ENCODE measurements at places on chromosomes 4 and X.
A peak's percentile ranks its signal among the peaks of the same experiment; 100 is the strongest.

GRCh38 chr4:3291969-3292570, 751 bp upstream of the RGS12 start:
- peak; percentile 48 for DNase-seq

DNA sequence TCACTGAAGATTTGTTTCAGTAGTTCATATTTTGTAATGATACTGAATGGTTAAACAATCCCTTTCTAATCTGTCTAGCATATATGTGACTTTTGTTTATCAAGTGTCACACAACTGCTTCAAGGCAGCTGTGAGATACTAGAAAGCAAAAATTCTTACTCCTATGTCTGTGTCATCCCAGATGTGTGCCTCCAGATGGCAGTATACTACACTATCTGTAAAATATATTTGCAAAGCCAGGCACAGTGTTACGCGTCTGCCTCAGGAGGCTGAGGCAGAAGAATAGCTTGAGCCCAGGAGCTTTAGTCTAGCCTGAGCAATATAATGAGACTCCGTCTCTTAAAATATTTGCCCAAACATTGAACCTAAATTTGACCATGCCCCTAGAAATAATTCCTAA, 4.0 kb downstream of the NUDT10 start:
- DNase-seq: no peak

- DNase-seq: no peak
Measured at GRCh38 chr4:176767183-176767582, 25.5 kb downstream of the VEGFC start.

GRCh38 chr4:23877758-23878229, 12.1 kb downstream of the PPARGC1A start:
- DNase-seq: no peak

DNA sequence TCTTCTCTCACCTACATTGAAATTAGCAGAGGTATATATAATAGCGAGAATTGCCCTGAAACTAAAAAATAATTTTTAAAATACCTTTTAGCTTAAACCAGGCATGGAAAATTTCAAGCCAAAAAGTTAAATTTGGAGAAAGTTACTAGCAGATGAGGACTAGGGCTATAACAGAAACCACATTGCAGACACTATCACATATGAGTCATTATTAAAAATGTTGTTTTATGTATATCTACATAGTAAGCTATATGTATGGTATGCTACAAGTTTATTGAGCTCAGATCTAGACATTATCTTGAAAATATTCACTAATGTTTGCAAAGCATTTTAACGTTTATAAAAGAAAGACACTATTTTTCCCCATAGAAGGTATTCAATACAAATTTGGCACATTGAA, 147.8 kb downstream of the PAPSS1 start:
- DNase-seq: no peak

- no peak for DNase-seq
Measured at GRCh38 chrX:19065535-19065934, 56.7 kb downstream of the ADGRG2 start.

GRCh38 chr4:150242820-150243458, 164.7 kb downstream of the DCLK2 start:
- DNase-seq: no peak

DNA sequence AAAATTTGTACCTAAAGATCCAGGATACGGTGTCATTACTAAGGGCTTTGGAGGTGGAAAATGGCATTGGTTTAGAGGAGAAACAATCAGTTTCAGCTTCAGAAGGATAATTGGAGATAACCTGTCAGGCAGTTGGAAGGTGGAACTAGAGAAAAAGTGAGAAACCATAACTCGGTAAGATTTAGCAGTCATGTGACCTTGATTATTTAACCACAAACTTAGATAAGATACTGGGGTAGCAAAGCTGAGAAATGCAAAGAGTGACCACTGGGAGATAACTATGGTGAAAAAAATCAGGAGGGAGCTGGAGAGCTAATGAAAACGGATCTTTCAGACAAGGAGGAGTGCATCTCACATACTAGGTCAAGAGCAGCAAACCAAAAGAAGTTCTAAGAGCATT, 58.3 kb upstream of the SMARCA5 start:
- no peak for DNase-seq

DNA sequence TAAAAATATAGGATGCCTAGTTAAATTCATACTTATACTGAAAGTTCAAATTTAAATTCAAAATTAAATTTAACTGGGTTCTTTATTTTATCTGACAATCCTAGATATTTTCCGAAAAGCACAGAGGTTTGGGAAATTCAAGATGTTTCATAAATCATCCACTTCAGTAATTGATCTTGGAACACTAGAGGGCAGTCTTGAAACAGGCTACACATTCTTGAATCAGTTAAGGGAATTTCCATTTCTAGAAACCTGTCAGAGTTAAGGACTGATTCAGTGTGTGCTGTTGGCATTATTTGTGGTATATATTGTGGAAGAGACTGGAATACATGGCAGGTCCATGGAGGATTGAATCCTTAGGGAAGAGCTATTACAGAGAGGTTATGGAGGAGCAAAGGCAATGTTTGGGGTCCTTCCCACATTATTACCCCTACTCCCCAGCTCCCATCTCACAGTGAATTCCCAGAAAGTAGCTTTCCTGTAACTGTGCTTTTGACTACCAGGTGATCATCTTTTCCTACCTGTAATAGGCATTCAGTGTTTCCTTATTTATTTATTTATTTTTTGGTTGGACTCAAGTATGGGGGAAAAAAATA, 92.9 kb downstream of the EGF start:
- peak; percentile 42 for DNase-seq

- no peak for DNase-seq
Measured at GRCh38 chrX:17792826-17793225, 55.5 kb downstream of the SCML1 start.

GRCh38 chr4:122584519-122584918, 36.3 kb downstream of the IL21 start:
- DNase-seq: peak; percentile 96

- DNase-seq: no peak
Measured at GRCh38 chr4:1756893-1757779, 35.8 kb downstream of the TACC3 start.

- DNase-seq: no peak
Measured at GRCh38 chrX:69107231-69107739, 58.0 kb downstream of the PJA1 start.

DNA sequence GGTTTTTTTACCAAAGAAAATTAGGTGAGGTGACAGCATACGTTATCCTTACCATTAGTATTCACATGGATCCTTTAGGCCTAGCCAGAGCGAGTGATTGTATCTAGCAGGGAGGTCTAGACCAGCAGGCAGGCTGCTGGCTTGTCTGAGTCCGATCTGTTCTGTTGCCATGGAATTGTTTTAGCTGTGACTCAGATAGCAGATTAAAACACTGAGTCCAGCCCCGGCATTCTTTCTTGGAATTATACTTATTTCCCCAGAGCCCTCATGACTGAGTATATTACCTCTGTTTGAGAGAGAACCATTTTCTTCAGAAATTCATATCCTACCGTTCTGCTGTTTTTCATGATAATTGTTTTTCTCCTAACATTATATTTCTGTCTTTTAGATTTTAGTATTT, 37.4 kb downstream of the OCRL start:
- DNase-seq: no peak

DNA sequence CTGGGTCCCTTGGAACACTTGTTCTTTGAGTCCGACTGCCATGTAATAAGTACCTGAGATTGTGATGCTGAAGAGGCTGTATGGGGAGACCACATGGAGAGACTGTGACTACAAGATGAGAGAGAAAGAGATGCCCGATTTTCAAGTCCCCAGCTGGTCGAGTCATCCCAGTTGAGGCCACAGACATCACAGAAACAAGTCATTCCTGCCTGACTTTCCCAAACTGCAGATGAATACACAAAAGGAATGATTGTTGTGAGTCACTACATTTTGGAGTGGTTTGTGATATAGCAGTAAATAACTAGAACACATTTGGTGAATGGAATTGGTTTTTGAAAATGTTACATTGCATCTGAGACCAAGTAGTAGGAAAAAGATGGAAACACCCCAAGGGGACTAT, 9.0 kb upstream of the YIPF7 start:
- DNase-seq: peak; percentile 64

- no peak for DNase-seq
Measured at GRCh38 chr4:7427361-7427760, 7.4 kb downstream of the PSAPL1 start.

DNA sequence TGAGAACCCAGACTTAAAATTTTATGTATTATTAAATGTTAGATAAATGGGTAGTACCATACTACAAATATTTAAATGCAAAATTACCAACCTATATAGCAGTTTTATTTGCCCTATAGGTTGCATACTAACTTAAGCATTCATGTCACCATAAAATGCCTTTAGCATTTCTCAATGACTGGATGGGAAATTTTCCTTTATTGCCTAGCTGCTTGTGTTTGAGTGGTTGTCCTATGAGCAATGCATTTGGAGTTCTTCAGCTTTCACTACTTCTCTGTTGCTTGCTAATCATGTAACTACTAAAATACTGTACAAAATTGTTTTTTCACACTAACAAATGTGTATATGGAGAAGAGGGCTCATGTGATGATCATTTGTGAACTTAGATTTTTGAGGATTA, 44.2 kb upstream of the CEP135 start:
- DNase-seq: no peak

DNA sequence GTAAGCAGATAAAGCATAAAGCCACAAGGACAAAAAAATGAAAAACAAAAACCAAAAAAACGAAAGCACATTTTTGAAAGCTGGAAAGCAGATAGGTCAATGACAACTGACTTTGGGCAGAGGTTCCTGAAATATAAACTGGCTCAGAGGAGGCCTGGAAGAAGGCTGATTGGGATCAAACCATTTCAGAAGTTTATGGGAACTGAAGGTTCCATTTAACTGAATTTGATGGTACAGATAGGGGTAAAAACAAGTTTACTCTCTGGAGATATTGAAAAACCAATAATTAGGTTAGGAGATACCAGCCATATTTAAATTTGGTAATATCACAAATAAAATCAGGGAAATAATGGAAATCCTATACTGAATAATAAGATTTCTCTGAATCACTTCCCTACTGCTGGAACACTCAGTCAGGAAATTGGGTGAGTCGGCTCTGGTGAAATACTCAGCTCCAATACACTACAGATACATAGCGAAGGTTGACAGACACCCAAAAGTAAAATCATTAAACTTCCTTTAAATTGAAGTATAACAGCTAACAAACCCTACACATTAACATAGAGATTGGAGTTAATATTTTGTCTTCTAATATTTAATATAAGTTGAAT, 1584.3 kb downstream of the STIM2 start:
- no peak for DNase-seq

DNA sequence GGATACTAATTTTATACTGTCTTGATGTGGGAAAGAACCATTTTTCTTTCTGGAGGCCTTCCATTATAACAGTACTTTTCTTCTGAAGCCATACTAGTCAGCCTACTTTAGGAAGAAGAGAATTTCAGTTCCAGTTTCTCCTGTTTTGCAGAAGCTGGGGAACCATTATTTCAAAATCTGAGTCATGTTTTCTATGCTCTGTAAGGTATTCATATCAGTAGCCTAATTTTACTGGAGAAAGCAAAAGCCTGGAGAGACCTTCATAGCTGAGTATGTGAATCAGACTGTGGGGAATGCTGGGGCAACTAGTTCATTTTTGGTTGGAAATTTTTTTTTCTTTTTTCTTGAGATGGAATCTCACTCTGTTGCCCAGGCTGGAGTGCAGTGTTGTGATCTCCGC, 22.4 kb downstream of the AFF1 start:
- no peak for DNase-seq

DNA sequence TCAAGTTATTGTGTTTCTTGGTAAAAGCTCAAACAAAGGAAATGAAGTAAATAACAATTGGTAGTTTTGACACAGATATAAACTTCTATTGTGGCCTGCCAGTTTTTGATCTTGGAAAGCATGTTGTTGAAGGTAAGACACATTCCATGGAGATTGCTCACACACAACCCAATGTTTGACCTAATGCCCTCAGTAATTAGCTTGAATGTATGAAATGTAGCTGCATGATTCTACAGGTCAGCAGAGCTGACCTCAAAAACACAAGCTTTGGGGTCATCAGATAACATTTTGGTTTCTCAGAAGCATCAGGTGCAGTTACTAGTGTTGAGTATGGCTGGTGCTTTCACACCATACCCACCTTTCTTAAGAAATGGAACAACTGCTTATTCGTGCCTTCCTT, 16.5 kb downstream of the GPR173 start:
- no peak for DNase-seq

DNA sequence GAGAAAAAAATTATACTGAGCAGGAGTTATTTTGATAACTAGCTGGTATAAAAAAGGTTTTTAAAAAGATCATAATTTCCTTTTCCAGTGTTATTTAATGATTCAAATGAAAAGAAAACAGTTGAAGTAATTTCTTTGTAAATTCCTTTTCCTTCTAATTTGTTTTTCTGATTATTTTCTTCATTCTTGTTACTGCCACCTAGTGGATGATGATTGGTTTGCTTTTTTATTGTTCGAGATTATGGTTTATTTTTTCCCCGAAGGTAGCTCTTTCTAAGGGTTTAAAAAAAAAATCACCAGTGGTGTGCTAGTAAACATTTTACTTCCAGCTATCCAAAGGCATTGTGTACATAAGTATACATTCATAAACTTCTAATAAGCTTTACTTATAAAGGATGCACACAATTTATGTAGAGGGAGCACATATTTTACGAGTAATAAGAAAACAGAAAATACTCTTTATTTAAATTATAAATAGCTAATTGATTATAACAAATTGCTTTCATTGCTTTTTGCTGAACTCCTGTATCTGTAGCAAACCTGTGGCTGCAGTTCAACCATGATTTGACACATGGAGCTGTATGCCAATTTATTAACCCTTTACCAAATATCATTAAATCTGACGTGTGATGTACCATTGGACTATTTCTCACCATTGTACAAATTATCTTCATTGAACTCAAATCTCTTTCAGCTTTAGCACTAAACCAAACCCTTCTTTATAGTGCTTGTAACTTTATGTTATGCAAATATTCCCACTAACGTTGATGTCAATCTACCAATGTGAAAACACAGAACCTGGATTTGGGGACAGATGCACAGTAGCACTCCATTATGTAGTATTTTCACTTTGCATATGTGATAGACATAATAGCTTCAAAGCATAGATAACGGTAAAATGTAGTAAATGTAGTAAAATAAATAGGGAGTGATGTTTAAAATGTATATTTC, 97.8 kb upstream of the ANK2 start:
- no peak for DNase-seq
